Small intestine (tissue), 16 donors: ENCODE measurements at places on chromosomes 1 and 21.

DNA sequence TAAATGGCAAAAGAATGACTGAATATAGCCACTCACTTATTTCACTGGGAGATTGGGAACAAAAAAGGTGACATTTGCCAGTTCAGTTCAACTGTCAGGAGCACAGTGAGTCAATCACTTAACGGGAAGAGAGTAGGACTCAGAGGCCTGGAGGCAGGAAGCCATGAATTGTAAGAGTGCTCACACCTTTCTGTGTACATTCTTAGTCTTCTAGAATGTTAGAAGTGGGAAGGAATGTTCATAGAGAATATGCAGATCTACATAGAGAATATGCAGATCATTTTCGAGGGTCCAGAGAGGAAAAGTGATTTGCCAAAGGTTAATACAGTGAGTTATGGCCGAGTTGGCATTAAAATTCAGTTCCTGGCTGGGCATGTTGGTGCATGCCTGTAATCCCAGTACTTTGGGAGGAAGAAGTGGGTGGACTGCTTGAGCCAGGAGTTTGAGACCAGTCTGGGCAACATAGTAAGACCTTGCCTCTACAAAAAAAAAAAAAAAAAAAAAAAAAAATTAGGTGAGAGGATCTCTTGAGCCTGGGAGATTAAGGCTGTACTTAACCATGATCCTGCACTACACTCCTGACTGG, 8.3 kb downstream of the IL20 start:
- DNase-seq: no peak

DNA sequence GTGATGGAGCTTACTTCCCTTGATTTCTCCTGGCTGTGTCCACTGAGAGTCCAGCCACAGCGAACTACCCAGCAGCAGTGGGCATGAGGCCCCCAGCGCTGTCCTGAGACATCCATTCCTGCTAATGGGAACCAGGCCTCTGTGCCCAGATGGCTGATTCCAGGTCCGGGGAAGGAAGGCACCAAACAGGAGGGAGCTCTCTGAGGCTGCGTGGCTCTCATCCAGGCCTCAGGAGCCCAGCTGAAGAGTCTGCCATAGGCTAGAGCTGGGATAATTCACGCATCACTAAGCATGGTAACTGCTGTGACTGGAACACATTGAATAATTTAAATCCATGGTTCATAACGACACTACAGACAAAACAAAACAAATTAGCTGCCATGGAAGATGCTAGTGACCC, 24.7 kb upstream of the LRRC47 start:
- no peak for DNase-seq

DNA sequence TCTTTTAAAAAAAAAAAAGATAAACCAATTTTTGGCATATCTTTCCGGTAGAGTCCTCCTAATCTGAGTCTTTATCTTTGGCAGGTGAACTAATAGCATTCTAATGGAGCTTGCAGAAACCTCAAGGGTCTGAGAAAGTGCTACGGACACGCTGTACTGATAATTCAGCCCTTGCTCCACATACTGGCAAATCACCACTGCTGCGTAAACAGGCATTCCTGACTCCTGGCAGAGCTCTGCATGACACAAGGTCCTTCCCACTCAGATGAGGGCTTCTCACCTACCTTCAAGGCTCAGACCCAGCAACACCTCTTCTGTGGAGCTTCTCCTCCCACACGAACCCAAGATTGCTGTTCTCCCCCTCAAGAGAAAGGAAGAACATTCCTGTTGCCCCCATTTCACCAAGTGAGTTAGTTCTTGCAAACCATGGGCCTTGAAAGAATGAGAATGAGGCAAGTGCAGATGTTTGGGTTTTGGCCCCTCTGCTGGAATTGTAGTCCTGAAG, 48.0 kb downstream of the LYST start:
- no peak for DNase-seq

GRCh38 chr21:15272171-15272570, 207.4 kb upstream of the NRIP1 start:
- no peak for DNase-seq

DNA sequence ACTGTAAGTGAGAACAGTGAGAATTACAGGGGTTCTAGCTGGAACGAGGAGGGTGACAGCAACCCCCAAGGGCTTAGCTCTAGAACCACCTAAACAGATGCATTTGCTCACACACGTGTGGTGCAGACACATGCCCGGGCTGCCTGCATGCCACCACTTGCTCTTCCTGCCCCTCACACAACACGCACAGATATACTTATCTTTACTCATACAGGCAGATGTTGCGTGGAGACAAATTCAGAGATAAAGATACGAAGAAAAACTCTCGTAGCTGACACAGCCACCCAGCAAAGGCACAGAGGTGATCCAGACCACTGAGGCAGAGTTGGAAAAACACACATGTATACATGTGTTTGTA, 13.5 kb downstream of the VANGL1 start:
- DNase-seq: no peak

- DNase-seq: no peak
Observed at GRCh38 chr1:54325703-54326461, 80.3 kb downstream of the SSBP3 start.

DNA sequence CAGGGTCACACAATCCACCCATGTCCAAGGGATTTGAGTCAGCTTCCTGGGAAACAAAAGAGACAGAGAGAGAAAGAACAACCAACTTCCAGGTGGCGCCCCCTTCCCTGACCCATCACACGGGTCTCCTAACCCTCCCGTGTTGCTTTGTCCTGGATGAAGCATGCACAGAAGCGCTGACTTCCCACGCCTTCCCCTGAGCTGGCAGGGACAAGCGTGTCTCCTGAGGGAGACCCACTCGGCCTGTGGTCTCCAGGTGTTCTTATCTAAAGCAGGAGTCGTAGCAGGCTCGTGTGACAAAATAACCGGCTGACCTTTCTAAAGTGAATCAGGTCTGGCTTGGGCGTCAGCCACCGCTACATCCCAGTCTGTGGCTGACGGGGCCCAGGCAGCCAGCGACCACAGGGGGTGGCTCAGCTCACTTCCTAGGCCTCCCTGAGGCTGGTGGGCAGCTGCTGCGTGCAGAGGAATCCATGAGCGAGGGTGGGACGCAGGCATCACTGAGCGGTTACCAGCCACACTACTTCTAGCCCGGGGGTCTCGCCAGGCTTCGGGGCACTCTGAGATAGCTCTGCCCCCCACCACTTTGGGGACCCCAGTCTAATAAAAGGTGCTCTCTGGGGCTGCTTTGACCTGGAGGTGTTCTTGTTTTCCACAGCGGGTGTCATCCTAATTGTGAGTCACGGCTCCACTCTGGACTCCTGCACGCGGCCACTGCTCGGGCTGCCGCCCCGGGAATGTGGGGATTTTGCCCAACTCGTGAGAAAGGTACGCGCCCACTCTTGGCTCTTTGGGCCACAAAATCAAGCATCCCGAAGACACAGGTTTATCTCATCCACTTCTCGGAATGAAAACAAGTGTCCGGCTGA, 40.4 kb downstream of the UBASH3A start:
- no peak for DNase-seq

DNA sequence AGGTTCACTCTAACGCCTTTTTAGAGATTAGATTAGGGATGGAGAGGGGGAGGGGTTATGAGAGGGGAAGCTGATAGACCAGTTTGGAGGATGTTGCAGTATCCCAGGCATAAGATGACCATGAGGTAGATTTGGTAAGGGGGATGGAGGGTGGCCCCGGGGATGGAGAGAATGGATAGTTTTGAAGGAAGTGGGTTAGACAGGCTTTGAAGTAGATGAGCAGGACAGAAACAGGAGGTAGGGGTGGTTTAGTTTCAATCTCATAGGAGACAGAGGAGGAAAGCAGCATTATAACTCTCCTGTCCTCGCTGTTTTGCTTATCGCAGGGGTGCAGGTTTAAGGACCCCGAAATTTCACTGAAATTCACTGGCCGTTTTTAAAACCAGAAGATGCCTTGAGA, 11.8 kb downstream of the UBIAD1 start:
- no peak for DNase-seq

DNA sequence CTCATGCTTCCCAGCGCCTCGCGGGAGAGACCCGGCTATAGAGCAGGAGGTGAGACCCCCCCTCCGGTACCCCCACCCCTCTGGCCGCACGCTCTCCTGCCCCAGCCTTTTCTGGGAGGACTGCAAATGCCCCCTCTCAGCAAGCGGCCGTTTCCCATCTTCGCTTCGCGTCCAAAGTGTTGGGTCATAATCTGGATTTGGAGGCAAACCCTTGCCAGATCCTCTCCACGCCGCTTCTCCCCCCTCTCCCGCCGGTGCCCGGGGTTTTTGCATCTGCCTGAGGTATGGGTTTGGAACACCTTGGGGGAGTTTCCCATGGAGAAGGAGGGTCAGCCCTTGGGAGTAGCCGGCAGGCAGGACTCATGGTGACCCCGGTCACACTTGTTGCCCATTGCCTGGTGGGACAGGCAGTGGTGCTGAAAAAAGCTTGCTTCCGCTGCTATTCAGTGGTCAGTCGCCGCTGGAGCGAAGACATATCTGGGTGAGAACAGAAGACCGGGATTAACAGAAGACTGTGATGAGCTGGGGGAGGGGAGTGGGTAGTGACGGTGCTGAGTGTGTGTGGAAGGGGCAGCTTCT, 935 bp downstream of the KCNK2 start:
- no peak for DNase-seq

GRCh38 chr1:202848191-202848542, 37.4 kb downstream of the PCAT6 start:
- DNase-seq: no peak

DNA sequence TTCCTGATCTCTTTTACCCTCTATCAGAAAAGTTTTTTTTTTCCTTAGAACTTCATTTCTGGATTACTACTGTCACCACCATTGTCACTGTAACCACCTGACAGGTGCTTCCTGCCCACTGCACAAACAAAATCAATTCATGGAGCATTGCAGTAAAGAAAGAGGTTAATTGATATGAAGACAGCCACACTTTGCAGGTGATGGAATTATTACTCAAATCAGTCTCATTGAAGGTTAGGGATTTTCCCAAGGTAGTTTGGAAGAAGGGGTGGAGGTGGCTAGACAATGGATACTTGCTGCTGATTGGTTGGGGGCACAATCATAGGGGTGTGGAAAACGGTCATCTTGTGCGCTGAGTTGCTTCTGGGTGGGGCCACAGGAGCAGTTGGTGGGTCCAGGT, 230.8 kb upstream of the CACYBP start:
- no peak for DNase-seq

DNA sequence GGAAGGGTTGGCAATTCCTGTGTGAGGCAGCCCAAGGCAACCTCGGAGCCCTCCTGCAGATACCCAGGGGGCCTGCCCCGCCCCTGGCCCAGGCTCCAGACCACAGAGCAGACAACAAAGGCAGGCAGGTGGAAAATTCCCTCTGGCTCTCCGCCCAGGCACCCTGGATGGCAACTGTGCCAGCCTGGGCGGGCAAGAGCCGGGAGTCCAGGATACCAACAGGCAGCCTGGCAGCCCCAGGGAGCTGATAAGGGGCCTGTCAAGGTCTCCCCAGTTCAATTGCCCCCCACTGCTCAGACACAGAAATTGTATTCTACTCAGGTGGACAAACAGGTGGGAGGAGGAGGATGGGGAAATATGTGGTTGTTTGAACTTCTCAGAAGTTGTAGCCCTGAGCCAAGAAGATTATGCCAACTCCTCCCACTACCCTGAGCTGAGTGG, 15.4 kb upstream of the GPR37L1 start:
- peak; percentile 85 for DNase-seq

DNA sequence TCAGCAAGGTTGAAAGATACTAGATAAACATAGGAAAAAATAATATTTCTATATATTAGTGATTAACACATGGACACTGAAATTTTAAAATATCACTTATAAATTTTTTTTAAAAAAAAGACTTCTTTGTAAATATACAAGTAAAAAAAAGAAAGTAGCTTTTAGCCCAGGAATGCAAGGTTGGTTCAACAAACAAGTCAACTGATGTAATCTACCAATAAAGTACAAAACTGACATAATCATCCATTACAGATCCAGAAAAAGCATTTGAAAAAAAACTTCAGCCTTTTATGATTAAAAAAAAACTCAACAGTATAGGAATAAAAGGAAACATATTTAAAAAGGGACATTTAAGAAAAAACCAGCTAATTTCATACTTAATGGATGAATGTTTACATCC, 48.4 kb downstream of the TRMT1L start:
- DNase-seq: no peak

GRCh38 chr1:43466403-43466802, 12.7 kb upstream of the HYI start:
- DNase-seq: no peak

DNA sequence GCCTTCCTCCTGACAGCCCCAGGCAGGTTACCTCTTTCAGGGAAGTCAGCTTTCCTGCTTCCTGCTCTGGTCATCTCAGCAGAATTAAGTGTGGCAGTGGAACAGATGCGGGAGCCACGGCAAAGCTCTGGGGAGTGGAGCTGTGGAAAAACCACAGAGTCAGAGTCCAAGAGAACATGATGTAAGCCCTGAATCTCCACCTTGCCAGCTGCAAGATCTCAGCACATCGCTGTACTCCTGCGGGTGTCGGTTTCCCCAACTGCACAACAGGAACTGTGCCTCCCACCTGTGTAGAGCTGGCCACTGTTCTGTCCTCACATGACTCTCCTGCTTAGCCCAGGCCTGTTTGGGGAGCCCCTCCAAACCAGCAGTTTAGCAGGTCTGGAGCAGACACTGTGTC, 123.7 kb downstream of the MATN1 start:
- DNase-seq: no peak

DNA sequence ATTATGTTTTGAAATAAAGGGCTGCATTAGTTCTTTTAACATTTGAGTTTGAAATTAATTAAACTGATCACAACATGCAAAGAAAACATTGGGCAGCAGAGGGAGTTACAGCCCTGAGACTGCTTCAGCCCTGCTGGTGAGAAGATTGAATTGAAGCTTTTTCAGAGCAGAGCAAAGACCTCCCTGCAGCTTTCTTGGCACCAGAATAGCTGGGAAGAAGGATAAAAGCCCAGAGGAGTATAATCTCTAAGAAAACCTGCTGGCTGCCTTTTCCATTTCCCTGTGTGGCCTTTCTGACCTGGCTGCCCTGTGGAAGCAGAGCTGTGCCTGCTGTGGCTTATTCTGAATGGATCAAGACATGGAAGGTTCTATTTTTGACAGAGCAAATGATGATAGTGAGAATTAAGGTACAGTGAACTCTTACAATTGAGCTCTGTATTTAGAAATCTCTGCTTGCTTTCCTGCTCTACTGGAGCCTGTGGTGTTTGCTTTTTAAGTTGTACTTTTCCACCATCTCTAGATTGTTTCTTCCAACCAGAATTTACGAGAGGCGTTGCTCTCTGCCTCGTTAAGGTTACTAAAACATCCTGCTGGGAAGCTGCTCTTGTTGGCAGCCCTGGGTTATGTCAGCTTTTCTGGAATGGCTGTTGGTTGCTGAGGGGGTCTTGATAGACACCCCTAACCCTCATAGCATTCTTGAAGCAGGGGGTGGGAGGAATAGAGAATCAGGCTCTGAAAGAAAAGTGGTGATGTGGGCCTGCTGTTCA, 9.9 kb downstream of the SNRPE start:
- peak; percentile 41 for DNase-seq
